Activated CD8-positive, alpha-beta T cell treated with anti-CD3 and anti-CD28 coated beads, Interleukin-2, amount 10 ng/mL, durations not matched to agents 7 days and 5 days (primary cell): ENCODE measurements at places on chromosomes 2 and 18.

- no peak for DNase-seq
Observed at GRCh38 chr2:4832642-4833041, 859.5 kb upstream of the SOX11 start.

- DNase-seq, result no peak
Observed at GRCh38 chr2:48829036-48829435, 73.5 kb upstream of the LHCGR start.

GRCh38 chr2:20170704-20171250 is 54.2 kb downstream of the SDC1 start:
- DNase-seq, result no peak

DNA sequence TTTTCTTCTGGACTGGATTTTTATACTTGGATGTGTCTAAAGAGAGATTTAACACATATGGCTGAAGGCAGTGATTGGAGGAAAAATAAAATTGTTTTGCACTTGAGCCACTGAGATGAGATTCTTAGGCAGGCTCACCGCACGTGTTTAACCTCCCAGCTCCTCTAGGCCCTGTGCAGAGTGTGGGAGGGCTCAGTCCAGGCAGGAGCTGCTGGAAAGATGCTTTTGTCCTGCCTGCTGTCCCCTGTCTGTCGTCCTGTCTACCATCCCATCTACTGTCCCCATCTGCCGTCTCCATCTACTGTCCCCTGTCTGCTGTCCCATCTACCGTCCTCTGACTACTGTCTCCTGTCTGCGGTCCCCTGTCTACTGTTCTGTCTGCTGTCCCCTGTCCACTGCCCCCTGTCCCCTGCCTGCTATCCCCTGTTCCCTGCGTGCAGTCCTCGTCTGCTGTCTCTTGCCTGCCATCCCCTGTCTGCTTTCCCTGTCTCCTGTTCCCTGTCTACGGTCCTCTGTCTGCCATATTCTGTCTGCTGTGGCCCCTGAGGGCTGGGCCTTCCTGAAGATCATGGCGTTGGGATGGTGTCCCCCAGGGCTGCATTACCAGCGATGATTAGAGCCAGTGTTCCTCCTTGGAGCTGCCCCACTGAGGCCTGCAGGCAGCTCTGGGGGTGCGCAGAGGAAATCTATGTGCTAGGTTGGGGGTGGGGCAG is 43.7 kb upstream of the HS6ST1 start:
- DNase-seq, result no peak

- no peak for DNase-seq
Observed at GRCh38 chr18:24002479-24002878, 12.1 kb upstream of the TTC39C start.

DNA sequence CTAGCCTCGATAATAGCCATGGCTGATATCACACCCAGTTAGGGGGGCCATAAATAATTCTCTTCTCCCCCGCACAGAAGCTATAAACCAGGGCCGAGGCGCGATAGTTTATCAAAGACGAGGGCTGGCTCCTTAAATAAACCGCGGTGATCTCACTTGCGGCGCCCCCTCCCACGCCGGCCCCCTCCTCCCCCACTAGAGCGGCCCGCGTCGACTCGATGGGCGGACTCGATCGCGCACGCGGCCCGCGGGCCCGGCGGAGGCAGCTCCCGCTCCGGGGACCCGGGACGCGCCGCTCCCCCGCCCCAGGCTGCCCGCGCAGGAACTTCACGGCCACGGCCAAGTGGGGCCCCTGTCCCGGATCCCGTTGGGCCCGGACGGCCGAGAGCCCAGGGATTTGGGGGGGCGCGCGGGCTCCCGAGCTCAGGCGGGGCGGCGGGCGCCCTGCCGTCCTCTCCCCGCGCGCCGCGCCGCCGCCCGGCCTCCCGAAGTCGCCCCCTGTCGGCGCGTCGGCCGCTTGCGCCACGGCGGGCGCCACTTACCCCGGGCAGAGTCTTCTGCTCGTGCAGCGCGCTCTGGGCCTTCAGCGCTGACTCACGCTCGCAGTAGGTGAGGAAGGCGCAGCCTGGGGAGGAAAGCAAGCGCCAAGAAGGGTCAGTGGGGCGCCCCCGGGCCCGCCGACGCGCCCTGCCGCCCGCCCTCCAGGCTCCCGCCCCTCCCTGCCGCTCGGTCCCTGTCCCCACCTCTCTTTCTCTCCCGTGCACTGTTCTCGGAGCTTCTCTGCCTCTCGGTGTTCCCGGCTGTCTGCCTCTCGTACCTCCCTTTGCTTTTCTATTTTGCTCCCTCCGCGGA is 80.4 kb downstream of the CELF4 start:
- no peak for DNase-seq

DNA sequence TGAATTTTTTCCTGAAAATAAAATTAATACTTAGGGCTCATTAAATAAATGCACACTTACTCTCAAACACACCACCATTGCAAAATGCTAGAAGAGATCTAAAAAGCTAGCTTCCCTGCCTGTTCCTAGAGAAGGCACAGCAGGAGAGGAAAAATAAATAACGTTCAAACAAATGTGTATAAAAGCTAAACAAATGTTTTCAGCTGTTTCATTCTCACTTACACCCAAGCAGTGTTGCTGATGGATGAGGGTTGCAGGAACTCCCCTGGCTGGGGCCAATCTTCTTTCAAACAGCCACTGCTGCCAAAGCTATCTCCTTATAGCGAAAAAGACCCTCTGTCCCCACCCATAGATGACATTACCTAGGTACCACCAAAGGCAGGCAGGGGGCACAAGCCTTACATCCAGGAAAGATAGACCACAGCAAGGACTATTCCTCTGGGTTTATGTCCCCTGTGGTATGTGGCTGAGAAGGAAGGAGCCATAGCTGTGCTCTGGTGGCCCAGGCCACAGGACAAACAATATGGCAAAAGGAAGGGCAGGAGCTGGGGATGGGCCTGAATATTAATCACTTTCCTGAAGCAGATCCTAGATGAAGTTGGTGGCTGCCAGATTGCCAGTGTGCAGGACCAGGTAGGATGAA is 214.6 kb downstream of the TTC32 start:
- no peak for DNase-seq

GRCh38 chr18:5049124-5049523 is 147.9 kb downstream of the AKAIN1 start:
- no peak for DNase-seq

DNA sequence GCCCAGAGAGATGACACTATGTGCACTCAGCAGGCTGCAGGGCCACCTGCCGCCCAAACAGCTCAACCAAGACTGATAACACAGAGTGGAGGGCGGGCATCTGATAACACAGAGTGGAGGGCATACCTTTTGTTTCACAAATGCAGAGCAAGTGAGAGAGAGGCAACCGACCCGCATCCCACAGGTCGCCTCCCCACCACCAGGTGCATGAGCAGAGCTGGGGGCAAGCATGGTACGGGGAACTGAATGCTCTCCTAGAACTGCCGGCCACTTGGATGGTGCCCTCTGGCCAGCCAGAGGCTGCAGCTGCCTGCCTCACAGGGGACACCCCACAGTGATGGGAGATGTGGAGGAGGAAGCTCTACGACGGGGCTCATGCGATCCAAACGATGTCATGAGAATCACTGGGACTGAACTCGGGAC is 49.5 kb downstream of the ANO7 start:
- no peak for DNase-seq

DNA sequence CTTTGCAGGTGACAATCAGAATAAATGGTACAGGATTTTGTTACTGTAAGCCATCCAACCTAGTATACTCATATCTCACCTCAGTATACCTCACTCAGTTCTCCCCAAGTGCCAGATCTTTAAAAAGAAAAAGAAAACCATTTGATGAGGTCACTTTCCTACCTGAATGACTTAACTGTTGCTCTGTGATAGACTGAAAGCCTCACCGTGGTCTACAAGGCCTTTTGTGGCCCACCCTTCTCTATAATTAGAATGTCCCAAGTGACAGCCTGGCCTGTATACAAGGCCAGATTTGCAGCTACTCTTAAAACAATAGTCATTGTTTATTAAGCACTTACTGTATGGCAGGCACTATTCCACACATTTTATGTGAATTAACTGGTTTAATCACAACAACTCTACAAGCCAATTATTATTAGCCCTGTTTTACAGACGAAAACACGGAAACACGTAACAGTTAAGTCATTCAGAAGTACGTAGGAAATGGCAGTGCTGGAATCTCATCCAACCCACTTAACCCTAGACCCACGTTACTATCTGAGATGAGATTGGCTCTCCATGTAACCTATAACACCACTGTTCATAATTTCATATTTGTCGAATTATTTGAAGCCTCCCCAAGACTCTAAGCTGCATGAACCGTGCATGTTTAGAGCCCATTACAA is 28.3 kb downstream of the PKP4 start:
- DNase-seq, result no peak
